ENCODE measurements at places on chromosomes 6 and 20. TPM values are rescaled to one million over a fixed set of nuclear protein-coding genes. Genes with fewer than 3 reads are reported as not detected.

RAB44 gene
- under 0.01 TPM for total RNA-seq

DNA sequence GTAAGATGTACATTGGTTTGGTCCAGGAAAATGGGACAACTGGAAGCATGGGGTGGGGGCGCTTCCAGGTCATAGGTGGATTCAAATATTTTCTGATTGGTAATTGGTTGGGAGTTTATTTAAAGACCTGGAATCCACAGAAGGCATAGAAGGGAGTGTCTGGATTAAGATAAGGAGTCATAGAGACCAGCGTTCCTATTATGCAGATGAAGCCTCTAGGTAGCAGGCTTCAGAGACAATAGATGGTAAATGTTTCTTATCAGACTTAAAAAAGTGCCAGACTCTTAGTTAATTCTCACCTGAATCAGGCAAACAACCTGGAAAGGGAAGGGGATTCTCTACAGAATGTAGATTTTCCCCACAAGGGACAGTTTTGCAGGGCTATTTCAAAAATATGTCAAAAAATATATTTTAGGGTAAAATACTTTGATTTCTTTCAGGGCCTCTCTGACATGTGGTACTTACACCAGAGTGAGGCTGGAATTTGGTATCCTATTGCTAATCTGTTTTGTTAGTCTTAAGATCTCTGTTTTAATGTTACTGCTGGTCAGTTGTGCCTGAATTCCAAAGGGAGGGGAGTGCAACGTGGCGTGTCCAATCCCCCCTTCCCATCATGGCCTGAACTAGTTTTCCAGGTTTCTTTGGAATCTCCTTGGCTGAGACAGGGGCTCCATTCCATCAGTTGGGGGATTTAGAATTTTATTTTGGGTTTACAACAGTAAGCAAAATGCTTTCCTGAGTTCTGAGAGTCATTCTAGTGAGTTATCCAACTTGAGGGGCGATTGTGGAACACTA, 25.1 kb downstream of the PIGT start:
- DNase-seq: no peak

CTAGE9 gene
- not detected for total RNA-seq

DNA sequence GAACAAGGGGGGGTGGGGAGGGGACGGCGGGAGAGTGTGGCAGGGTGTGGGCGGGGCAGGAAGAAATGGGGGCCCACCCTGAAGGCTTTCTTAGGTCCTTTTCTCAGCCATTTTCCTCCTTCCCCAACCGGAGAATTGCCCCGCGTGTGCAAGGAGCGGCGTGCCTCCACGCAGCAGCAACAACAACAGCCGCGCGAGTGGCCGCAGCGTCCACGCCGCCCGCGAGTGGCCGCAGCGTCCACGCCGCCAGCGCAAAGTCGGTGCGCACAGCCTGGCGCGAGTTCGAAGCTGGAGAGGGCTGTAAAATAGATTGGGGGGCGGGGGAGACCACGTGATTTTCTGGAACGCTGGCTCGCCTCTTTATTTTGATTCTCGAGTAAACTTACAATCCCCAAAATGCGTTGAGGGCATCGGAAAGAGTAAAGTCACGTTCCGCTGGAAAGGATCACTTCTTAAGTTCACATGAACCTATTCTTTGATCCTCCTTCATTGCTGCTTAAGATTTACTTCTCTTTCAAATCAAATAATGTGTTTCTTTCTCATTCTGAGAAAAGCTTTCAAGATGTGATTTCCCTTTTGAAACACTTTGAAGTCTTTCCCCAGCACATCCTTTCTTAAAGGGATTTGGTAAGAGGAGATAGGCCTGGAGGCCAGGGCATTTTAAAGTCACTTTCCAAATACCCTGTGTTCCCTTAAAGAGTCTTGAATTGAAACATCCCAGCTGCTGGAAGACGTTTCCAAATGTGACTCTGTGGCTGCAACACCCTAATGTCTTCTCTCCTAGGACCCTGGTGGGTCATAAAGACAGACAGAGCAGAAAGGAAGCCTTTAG, 66.7 kb upstream of the ZNF217 start:
- DNase-seq: no peak

DNA sequence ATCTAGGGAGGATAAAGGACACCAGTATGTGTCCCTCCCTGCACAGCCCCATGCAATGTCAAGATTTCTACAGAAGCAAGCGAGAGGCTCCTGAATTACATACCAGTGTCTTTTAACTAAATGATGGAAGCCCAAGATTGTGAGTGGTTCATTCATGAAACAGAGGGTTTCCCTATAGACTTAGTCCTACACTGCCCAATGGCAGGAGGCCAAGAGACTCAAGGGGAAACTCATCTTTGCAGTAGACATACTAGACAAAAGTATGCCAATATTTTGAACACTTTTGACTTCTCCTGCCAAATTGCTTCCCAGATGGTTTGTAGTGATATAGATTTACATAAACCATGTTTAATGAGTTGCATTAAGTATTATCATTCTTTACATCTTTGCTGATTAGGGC, 557.2 kb upstream of the JAG1 start:
- DNase-seq: no peak

DNA sequence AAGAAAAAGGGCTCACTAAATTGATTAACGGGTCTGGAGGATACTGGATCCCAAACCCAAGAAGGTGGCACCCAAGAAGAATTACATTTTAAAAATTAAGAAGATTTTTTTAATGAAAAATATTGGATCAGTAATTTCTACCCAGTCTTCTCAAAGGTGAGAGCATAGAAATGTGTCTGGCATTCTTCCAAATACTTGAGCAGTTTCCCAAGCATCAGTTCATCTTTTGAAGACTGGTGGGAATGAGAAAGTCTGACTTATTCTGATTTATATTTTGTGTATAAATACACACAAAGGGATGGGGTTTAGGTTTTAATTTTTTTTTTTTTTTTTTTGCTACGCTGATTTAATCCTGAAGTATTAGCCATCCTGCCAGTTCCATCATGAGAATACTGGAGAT, 3.3 kb downstream of the MGME1 start:
- no peak for DNase-seq

GRCh38 chr6:35008858-35009257, 119.8 kb downstream of the ANKS1A start:
- DNase-seq: no peak

DNA sequence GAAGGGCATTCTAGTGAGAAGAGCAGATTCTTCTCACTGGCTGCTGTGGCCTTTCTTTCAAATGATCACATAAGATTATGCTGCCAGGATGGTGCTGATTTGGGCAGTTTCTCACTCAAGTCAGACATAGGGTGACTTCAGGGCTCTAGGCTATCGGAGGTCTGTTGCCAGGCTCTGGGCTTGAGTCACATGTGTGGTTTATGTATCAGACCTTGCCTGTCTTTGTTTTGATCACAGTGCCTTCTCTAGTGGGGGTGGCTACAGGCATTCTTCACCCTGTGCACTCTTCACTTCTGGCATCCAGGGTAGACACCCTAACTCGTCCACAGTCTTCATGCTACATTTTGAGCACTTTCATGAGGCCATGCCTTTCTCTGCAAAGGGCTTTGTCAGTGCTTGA, 823.7 kb upstream of the MAN1A1 start:
- peak; percentile 19 for DNase-seq

- DNase-seq: no peak
Measured at GRCh38 chr6:109373331-109373730, 8.9 kb downstream of the CD164 start.
